IMR-90 (cell line): ENCODE measurements at places on chromosomes 12 and 14. TPM values are rescaled to one million over a fixed set of nuclear protein-coding genes. Genes with fewer than 3 reads are reported as not detected.
A peak's percentile ranks its signal among the peaks of the same experiment; 100 is the strongest.

EPYC gene
- not detected in 2 replicates for total RNA-seq

RAB2B gene
- total RNA-seq: 25.0 and 26.2 TPM in 2 replicates

SLC35E3 gene
- total RNA-seq: 3.6 TPM in 2 replicates

SETD1B gene
- 0.83 and 0.90 TPM in 2 replicates for total RNA-seq

PLCZ1 gene
- not detected in 2 replicates for total RNA-seq

- H3K4me1 ChIP-seq: peaks cover 2% of the 10 kb centered on the region; the same call in 1 of the 2 replicates
- peak; percentile 75 for DNase-seq
- H3K27ac ChIP-seq: no peak overlapping the region
- no peaks in the 10 kb centered on the region for H3K27me3 ChIP-seq
- H3K36me3 ChIP-seq: no peaks in the 10 kb centered on the region
- H3K4me3 ChIP-seq: no peak overlapping the region
These were observed 404.4 kb downstream of the SLC6A15 start for GRCh38 chr12:84507956-84508850.

- H3K36me3 ChIP-seq: no peaks in the 10 kb centered on the region
- H3K27ac ChIP-seq: no peak overlapping the region
- peaks cover 7% of the 10 kb centered on the region for H3K4me1 ChIP-seq
These were observed 99.0 kb downstream of the LIN7A start for GRCh38 chr12:80838708-80839107.

GRCh38 chr12:55499810-55500252 lies 7.7 kb downstream of the OR6C68 start:
- H3K4me1 ChIP-seq: no peaks in the 10 kb centered on the region
- H3K27me3 ChIP-seq: no peaks in the 10 kb centered on the region
- H3K36me3 ChIP-seq: no peaks in the 10 kb centered on the region
- no peak for DNase-seq
- no peak overlapping the region for H3K27ac ChIP-seq

DNA sequence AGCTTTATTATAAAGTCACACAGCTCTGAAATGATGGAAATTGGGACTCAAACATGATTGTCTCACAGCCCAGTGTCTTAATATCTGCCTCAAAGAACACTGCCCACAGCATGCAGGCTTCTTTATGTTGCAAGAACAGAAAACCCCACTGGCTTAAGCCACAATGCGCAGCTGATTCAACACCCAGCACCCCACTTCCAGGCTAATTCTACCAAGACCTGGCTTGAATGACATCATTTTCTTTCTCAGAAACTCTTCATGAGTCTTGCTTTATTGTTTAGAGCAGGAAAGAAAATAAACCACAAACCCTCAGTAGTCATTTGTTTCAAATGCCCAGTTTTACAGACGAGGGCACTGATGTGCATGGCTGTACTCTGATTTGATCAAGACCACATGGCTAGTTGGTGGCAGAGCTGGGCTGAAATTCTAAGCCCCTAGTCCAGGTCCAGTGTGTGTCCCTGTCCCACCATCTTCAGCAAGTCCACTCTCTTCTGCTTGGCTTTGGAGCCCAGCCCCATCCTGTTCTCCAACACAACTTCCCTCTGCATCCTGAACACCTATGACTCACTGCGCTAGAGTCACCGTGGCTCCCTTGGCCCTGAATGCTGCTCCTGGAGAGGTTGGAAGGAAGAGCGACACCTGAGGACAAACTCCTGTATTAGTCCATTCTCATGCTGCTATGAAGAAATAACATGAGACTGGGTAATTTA lies 50.3 kb upstream of the SRSF5 start:
- H3K4me1 ChIP-seq: peaks cover 34% of the 10 kb centered on the region
- peaks cover 9% of the 10 kb centered on the region for H3K36me3 ChIP-seq
- peak overlapping the region; percentile 41 for H3K27ac ChIP-seq
- H3K4me3 ChIP-seq: no peak overlapping the region

DNA sequence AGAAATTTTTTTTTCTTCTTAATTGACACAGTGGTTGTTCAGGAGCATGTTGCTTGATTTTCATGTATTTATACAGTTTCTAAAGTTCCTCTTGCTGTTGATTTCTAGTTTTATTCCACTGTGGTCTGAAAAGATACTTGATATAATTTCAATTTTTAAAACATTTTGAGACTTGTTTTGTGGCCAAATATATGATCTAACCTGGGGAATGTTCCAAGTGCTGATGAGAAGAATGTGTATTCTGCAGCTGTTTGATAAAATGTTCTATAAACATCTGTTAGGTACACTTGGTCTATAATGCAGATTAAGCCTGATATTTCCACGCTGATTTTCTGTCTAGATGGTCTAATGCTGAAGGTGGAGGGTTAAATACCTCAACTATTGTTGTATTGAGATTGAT lies 151.4 kb upstream of the IFNG-AS1 start:
- DNase-seq: no peak
- H3K27ac ChIP-seq: no peak overlapping the region
- H3K4me3 ChIP-seq: no peak overlapping the region
- H3K36me3 ChIP-seq: no peaks in the 10 kb centered on the region

- no peak for DNase-seq
- no peaks in the 10 kb centered on the region for H3K4me1 ChIP-seq
- H3K36me3 ChIP-seq: peaks cover 11% of the 10 kb centered on the region; the same call in 1 of the 2 replicates
- H3K4me3 ChIP-seq: no peak overlapping the region
These were observed 32.9 kb downstream of the C14orf132 start for GRCh38 chr14:96072076-96072475.

- H3K27me3 ChIP-seq: no peaks in the 10 kb centered on the region
- no peak for DNase-seq
- no peak overlapping the region for H3K4me3 ChIP-seq
- peaks cover 2% of the 10 kb centered on the region; the same call in 1 of the 2 replicates for H3K36me3 ChIP-seq
These were observed 27.4 kb downstream of the KTN1 start for GRCh38 chr14:55607386-55607785.

DNA sequence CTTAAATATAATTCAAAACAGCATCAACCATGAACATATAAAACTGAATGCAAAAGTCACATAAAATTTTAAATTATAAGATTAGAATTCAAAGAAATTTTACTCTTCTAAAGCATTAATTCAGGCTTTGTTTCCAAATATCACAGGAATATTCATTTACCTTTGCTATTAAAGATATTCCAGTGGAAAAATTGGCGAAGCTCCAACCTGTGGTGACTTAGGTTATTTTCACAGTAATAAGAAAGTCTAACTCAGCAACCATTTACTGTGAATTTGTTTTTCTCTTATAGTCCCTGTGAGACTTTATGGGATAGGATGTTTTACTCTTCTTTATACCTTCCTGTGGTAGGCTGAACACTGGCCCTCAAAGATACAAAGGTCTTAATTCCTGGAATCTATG lies 3.2 kb downstream of the WDR89 start:
- H3K27ac ChIP-seq: no peak overlapping the region
- no peaks in the 10 kb centered on the region for H3K27me3 ChIP-seq
- H3K4me1 ChIP-seq: no peaks in the 10 kb centered on the region
- DNase-seq: no peak

DNA sequence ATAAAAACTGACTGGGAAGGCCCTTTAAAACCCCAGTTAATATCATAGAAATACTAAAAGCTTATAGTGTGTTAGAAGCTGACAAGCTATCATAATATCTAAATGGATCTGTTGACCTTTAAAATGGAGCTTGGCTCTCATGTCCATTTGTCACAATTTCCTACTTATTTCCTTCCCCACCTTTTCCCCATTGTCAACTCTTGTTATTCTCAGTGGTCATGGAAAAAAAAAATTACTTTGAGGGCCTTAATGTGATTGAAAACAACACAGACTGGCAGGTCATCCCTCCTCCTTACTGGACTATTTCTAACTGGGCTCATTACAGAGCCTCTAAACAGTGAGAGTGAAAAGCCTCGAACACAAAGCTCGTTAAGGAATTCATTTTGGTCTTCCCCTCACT lies 13.7 kb upstream of the WNK1 start:
- H3K36me3 ChIP-seq: no peaks in the 10 kb centered on the region
- 0 out of 2 replicates have a peak, but pooled peaks cover 1% of the 10 kb centered on the region for H3K4me1 ChIP-seq
- no peak overlapping the region for H3K27ac ChIP-seq
- H3K4me3 ChIP-seq: no peak overlapping the region
